ENCODE measurements at places on chromosomes 6 and 20.

DNA sequence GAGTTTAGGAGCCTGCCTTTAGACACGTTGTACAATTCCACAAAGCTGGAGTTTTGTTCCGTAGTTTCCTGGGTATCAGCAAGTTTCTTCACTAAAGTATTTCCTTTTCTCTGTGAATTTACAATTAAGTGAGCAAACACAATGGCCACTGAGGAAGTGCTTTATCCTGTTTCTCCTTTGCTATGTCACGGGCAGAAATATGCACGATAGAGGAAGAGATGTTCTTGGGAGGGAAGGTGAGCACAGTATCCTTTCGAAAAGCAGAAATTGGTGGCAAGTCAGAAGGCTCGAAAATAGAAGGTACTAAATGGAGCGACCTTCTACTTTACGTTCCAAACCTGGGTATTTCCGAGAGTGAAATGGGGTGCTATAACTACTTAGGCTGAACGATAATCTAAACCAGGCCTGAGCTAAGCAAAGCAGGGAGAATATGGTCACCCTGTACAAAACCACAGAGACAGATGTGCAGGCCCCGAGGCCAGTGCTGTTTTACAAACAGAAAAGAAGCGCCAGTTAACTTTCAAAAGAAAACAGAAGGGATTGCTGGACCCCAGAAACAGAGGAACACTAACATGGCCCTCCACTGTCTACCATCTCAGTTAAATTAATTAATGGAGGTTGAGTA is 259.6 kb downstream of the TBC1D7 start:
- H3K4me3 ChIP-seq: no peak overlapping the region
- H3K36me3 ChIP-seq: no peaks in the 10 kb centered on the region
- H3K27ac ChIP-seq: no peak overlapping the region

DNA sequence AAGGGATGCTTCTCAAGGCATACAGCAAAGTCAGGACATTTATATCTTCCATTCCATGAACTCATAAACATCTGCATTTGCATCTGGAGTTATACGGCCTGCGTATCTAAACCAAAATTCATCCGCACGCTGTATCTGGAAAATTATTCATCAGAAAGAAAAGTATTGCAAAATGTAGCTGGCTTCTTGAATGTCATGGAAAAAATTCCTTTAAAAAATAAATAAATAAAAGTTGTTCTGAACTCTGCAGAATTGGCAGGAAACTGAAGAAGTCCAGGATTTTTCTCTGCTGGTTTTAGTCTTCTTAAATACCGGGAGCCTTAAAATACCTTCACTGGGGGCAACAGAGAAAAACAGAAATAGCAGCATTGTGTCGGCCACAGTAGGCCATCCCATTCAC is 23.7 kb upstream of the FOXF2 start:
- no peak for DNase-seq
- H3K4me1 ChIP-seq: no peaks in the 10 kb centered on the region
- no peak overlapping the region for H3K4me3 ChIP-seq
- H3K27ac ChIP-seq: no peak overlapping the region
- peaks cover 4% of the 10 kb centered on the region for H3K27me3 ChIP-seq

- no peaks in the 10 kb centered on the region for H3K36me3 ChIP-seq
- DNase-seq: no peak
- peaks cover 2% of the 10 kb centered on the region for H3K27me3 ChIP-seq
- H3K4me1 ChIP-seq: no peaks in the 10 kb centered on the region
Observed at GRCh38 chr20:33158637-33159385, 9.1 kb upstream of the BPIFA2 start.

DNA sequence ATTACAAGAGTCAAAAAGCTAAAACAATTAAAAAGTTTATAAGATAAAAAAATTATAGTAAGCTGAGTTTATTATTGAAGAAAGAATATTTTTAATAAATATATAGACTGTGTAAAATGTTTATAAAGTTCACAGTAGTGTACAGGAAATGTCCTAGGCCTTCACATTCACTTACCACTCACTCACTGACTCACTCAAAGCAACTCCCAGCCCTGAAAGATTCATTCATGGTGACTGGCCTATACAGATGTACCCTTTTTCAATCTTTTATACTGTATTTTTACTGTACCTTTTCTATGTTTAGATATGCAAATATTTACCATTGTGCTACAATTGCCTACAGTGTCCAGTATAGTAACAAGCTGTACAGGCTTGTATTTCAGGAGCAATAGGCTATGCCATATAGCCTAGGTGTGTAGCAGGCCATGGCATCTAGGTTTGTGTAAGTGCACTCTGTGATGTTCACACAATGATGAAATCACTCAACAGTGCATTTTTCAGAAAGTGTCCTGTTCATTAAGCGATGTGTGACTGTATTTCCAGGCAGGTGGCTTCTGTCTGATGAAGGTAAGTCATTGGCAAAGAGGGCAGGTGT is 130.2 kb downstream of the BTBD3 start:
- no peaks in the 10 kb centered on the region for H3K36me3 ChIP-seq
- no peak overlapping the region for H3K4me3 ChIP-seq
- no peak overlapping the region for H3K27ac ChIP-seq
- H3K27me3 ChIP-seq: peaks cover 4% of the 10 kb centered on the region
- peaks cover 3% of the 10 kb centered on the region for H3K4me1 ChIP-seq
- no peak for DNase-seq

- H3K27me3 ChIP-seq: no peaks in the 10 kb centered on the region
- H3K27ac ChIP-seq: no peak overlapping the region
- no peaks in the 10 kb centered on the region for H3K4me1 ChIP-seq
- no peak overlapping the region for H3K4me3 ChIP-seq
Observed at GRCh38 chr6:109606359-109606758, 84.6 kb downstream of the AK9 start.

- DNase-seq: no peak
- no peak overlapping the region for H3K4me3 ChIP-seq
- no peak overlapping the region for H3K27ac ChIP-seq
Observed at GRCh38 chr6:109393157-109393885, 11.1 kb upstream of the CD164 start.

GRCh38 chr20:460707-461106 is 1.6 kb downstream of the TBC1D20 start:
- H3K27me3 ChIP-seq: peaks cover 9% of the 10 kb centered on the region
- no peaks in the 10 kb centered on the region for H3K36me3 ChIP-seq
- peaks cover 23% of the 10 kb centered on the region for H3K4me1 ChIP-seq

- DNase-seq: peak; percentile 41
- H3K27me3 ChIP-seq: peaks cover 2% of the 10 kb centered on the region
- H3K36me3 ChIP-seq: no peaks in the 10 kb centered on the region
- peak overlapping the region; percentile 35 for H3K4me3 ChIP-seq
Observed at GRCh38 chr6:11631008-11631407, 93.5 kb downstream of the TMEM170B start.

DNA sequence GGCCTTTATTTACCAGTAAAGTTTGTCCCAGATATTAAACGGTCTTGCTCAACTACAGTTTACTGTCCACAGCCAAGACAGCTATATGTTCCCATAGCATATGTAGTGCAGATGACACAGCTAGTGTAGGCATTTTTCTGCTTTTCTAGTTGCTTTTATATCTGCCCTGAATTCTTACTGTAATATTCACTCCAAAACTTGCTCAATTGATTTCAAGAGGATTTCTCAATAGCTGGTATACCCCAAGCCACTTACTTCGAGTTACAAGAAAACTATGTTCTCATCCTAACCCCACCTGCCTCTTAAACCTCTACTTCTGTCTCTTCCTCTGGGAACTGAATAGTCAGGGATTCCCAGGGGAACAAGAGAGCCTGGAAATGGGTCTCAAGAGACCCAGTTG is 18.9 kb upstream of the ROS1 start:
- H3K4me3 ChIP-seq: no peak overlapping the region
- H3K36me3 ChIP-seq: no peaks in the 10 kb centered on the region
- no peaks in the 10 kb centered on the region for H3K4me1 ChIP-seq
- no peaks in the 10 kb centered on the region for H3K27me3 ChIP-seq

DNA sequence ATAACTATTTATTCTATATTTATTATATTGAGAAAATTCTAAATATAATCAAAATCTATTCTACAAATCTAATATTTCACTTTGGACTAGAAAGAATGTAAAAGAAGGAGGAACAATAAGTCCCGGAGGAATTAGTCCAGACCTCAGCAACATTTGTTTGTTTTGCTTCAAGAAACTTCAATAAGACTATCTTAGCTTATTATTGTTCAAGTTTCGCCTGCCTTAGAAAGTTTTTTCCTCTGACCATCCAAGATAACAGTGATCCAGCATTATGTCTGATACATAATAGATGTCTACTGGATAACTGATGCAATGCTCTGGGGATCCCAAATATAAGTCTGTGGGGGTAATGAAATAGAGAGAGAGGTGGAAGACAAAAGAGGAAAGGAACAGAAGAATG is 28.7 kb upstream of the NT5E start:
- no peaks in the 10 kb centered on the region for H3K4me1 ChIP-seq
- no peaks in the 10 kb centered on the region for H3K36me3 ChIP-seq
- no peaks in the 10 kb centered on the region for H3K27me3 ChIP-seq
- no peak overlapping the region for H3K27ac ChIP-seq
- DNase-seq: no peak

DNA sequence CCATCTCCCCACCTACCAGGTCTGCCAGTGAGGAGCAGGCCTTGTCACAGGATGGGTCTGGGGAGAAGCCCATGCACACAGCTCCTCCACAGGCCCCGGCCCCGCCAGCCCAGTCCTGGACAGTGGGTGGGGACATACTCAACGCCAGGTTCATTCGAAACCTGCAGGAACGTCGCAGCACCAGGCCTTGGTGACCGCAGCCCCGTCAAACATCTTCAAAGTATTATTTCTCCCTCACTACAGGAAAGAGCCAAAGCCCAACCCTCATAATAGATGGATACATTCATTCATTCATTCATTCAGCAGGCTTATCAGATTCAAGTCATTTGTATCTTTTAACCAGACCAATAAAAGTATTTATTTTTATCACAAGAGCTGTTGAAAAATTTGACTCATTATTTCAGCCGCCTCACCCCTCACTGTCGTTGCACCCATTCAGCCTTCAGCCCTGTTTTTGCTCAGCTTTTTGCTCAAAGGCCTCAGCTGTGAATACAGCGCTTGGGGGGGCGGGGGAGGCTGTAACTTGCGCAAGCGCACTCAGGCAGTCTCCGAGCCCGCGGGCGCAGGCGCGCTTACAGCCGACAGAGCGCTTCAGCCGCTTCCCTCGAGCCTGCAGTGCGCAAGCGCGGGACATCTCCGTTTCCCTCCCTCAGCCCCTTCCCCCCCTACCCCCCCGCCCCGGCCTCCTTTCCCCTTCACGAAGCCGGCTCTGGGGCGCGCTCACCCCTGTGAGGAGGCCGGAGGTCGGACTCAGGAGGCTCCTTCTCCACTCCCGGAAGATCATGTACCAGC is at the start of gene C6orf136:
Gene C6orf136 (plus strand): TSS at position 684 of the 792 bp plus-strand sequence. CDS start 99 bp downstream, at position 783.
- peaks cover 8% of the 10 kb centered on the region for H3K27me3 ChIP-seq
- peak; percentile 92 for DNase-seq
- H3K36me3 ChIP-seq: no peaks in the 10 kb centered on the region
- H3K27ac ChIP-seq: peak within 1 kb of the TSS; percentile 74
- peaks cover 11% of the 10 kb centered on the region for H3K4me1 ChIP-seq

GRCh38 chr6:168725802-168726201 is 284.8 kb downstream of the SMOC2 start:
- no peak overlapping the region for H3K27ac ChIP-seq
- H3K27me3 ChIP-seq: no peaks in the 10 kb centered on the region
- DNase-seq: no peak
- H3K4me3 ChIP-seq: no peak overlapping the region
- peaks cover 5% of the 10 kb centered on the region for H3K36me3 ChIP-seq

DNA sequence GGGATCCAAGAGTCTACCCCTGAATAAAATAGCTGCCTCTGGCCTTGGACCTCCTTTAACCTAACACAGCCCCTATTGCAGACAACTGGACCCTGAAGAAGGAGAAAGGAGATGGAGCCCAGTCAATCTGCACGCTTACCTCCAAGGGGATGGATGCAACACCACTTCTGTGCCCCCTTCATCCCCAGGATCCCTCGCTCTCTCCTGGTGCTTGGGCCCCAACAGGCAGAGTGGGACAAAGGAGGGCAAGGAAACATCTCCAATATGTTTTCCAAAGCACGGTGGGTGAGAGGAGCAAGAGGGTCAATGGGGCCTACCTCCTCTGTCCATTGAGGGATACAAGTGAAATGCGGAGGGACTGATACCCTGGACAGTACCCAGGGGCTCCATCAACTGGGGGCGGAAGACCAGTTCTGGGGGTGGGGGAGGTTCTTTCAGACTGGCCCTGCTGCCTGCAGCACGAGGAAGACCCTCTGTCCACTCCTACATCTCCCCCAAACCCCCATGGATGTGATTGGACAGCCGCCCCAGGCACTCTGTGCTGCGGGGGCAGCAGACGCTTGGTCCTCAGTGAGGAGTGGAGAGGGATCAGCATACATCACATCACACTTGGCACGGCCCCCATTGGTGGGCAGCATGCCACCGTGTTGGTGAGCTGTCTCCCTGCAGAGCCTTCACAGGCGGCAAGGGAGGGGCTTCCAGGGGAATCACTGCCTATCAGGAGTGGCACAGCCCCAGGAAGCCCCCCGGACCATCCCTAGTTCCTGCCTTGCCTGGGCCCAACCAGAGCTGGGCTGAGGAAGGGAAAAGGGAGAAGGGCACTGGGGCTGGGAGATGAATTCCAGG is 70.6 kb downstream of the MRPL14 start:
- no peak overlapping the region for H3K27ac ChIP-seq
- peaks cover 7% of the 10 kb centered on the region for H3K4me1 ChIP-seq
- DNase-seq: no peak
- H3K27me3 ChIP-seq: peaks cover 10% of the 10 kb centered on the region
- H3K4me3 ChIP-seq: no peak overlapping the region

DNA sequence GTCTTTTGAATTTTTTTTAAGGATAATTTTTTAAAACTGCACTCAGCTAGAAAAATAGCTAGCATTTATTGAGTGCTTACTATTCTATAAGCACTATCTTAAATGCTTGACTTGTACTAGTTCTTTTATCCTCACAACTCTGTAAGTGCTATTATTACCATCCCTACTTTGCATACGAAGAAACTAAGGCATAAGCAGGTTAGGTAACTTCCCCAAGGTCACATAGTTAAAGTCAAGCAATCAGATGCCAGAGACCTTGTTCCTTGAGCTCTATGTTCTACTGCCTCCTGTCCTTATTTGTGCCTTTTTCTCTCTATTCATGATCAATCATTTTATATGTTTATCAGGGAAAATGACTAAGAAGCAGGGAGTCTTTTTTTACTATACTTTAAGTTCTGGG is 65.0 kb downstream of the GCLC start:
- H3K4me1 ChIP-seq: no peaks in the 10 kb centered on the region
- H3K36me3 ChIP-seq: no peaks in the 10 kb centered on the region
- H3K4me3 ChIP-seq: no peak overlapping the region
- no peak for DNase-seq
- no peak overlapping the region for H3K27ac ChIP-seq

GRCh38 chr6:30686908-30687658 is 638 bp upstream of the PPP1R18 start:
- DNase-seq: peak; percentile 100
- peaks cover 5% of the 10 kb centered on the region for H3K36me3 ChIP-seq
- H3K27me3 ChIP-seq: peaks cover 32% of the 10 kb centered on the region
- peaks cover 44% of the 10 kb centered on the region for H3K4me1 ChIP-seq

DNA sequence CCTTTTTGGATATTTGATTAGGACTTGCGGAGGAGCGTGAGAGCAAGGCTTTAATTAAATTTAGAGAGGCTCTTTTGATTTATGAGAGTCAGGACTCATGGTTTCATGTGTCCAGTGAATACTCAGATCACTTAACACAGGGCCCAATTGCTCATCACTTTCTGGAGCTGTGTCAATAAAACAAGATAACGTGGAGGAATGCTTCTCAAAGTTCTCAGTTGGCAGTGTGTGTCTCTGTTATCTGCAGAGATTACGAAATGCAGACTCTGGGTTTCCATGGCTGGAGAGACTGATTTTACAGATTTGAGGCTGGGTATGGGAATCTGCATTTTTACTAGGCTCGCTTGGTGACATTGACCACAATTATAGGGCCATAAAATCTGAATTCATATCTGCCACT is 335.8 kb upstream of the FLRT3 start:
- DNase-seq: no peak
- H3K27me3 ChIP-seq: peaks cover 2% of the 10 kb centered on the region

Measured in glutamatergic neuron (in vitro differentiated cells).